ENCODE measurements at places on chromosomes 7 and 10. TPM values are rescaled to one million over a fixed set of nuclear protein-coding genes. Genes with fewer than 3 reads are reported as not detected.

MDH2 gene
- polyA plus RNA-seq: 217 TPM

PCLO gene
- 2.3 TPM for polyA plus RNA-seq

TAS2R41 gene
- not detected for polyA plus RNA-seq

PRLHR gene
- not detected for polyA plus RNA-seq

MAT1A gene
- polyA plus RNA-seq: 1.3 TPM

CBX3 gene
- polyA plus RNA-seq: 323 TPM

FAM131B gene
- 2.3 TPM for polyA plus RNA-seq

EBF3 gene
- 3.9 TPM for polyA plus RNA-seq

GOT1 gene
- polyA plus RNA-seq: 79.9 TPM

TDRD1 gene
- polyA plus RNA-seq: 0.06 TPM

AFAP1L2 gene
- 48.8 TPM for polyA plus RNA-seq

NEUROD6 gene
- not detected for polyA plus RNA-seq

SPDYE9 gene
- polyA plus RNA-seq: 0.95 TPM

APBB1IP gene
- 5.0 TPM for polyA plus RNA-seq

EVX1 gene
- polyA plus RNA-seq: 0.07 TPM

GRID2IP gene
- 0.64 TPM for polyA plus RNA-seq

LLCFC1 gene
- 0.33 TPM for polyA plus RNA-seq

LRRC4 gene
- 8.1 TPM for polyA plus RNA-seq

ZNF775 gene
- 3.8 TPM for polyA plus RNA-seq

AKR1B15 gene
- polyA plus RNA-seq: 0.12 TPM

SNCG gene
- 39.2 TPM for polyA plus RNA-seq

OPN1SW gene
- 2.2 TPM for polyA plus RNA-seq

MNX1 gene
- polyA plus RNA-seq: not detected

ZNF680 gene
- polyA plus RNA-seq: 21.6 TPM

CCDC3 gene
- polyA plus RNA-seq: 13.3 TPM

HPSE2 gene
- polyA plus RNA-seq: 1.4 TPM

GPNMB gene
- polyA plus RNA-seq: 21.8 TPM

MEOX2 gene
- polyA plus RNA-seq: 12.9 TPM

CCL24 gene
- polyA plus RNA-seq: not detected

PAX4 gene
- not detected for polyA plus RNA-seq

SFRP4 gene
- polyA plus RNA-seq: 1.8 TPM

ABCC2 gene
- 12.9 TPM for polyA plus RNA-seq

CABCOCO1 gene
- 0.59 TPM for polyA plus RNA-seq

ZNF33B gene
- polyA plus RNA-seq: 25.2 TPM

PAPSS2 gene
- 35.7 TPM for polyA plus RNA-seq

ZNF488 gene
- polyA plus RNA-seq: 1.1 TPM

STAG3 gene
- 31.0 TPM for polyA plus RNA-seq

UCN3 gene
- 1.5 TPM for polyA plus RNA-seq

Measured in left renal pelvis (tissue), 4 donors.